Hepatocyte (in vitro differentiated cells): ENCODE measurements at places on chromosomes 2 and 18.
A peak's percentile ranks its signal among the peaks of the same experiment; 100 is the strongest.

DNA sequence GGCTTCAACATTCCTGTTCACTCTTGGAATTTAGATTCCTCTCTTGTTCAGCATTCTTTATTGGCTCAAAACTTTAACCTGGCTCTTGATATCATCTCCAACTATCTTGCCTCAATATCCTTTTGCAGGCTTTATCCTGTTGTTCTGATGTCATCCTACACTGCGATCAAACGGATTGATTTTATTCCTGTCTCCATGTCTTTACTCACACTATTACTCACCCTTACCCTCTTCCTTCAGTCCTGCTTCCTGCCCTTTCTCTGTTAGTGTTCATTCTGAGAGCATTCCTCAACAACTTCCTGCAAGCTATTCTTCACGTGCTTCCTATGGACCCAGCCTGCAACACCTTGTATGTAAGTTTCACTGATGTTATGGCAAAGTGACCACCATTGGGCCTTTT lies 264.7 kb downstream of the RNF152 start:
- H3K27me3 ChIP-seq, result no peaks in the 10 kb centered on the region
- no peak overlapping the region for H3K4me3 ChIP-seq
- no peaks in the 10 kb centered on the region for H3K4me1 ChIP-seq
- H3K36me3 ChIP-seq, result no peaks in the 10 kb centered on the region

DNA sequence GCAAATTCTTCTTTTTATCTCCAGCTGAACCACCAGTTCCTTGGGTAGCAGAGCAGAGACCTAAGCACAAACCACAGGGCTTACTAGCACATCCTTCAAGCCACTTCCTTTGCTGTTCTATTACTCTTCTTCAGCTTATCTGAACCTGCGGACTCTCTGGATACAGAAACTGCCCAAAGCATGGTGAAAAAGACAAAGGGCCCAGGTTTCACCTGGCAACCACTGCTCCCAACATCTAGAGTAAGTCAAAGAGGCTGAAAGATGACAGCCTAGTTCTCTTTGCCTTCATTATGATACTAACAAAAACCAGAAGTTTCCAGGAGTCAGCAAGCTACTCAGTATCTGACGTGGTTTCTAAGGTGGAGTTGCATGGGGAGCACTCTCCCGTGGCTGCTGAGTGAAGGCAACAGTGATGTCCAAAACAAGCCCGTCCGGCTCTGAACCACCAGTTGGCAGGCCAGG lies 43.4 kb downstream of the KANSL3 start:
- no peak for DNase-seq
- H3K4me3 ChIP-seq, result no peak overlapping the region
- no peaks in the 10 kb centered on the region for H3K36me3 ChIP-seq

DNA sequence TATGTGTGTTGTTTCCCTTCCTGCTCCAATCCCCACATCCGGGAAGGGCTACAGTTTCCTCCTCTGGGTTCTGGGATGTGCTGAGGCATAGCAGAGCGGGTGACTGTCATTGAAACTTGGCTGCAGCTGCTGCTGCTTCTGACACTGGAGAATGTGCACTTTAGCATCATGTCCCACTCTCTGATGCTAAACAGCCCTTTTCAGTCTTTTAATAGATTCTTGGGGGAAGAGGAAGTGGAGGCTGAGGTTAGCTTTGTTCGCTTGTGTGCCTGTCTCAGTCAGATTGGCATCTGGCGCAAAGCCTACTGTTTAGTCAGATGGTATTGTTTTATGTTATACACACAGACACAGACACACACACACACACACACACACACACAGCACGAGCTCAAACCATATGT lies 136.5 kb upstream of the RND3 start:
- H3K27me3 ChIP-seq, result no peaks in the 10 kb centered on the region
- no peak overlapping the region for H3K4me3 ChIP-seq

- no peaks in the 10 kb centered on the region for H3K4me1 ChIP-seq
- no peak overlapping the region for H3K27ac ChIP-seq
- H3K4me3 ChIP-seq, result no peak overlapping the region
- H3K36me3 ChIP-seq, result no peaks in the 10 kb centered on the region
- no peak for DNase-seq
These were observed 362.2 kb upstream of the KCNH7 start for GRCh38 chr2:163200741-163201140.

DNA sequence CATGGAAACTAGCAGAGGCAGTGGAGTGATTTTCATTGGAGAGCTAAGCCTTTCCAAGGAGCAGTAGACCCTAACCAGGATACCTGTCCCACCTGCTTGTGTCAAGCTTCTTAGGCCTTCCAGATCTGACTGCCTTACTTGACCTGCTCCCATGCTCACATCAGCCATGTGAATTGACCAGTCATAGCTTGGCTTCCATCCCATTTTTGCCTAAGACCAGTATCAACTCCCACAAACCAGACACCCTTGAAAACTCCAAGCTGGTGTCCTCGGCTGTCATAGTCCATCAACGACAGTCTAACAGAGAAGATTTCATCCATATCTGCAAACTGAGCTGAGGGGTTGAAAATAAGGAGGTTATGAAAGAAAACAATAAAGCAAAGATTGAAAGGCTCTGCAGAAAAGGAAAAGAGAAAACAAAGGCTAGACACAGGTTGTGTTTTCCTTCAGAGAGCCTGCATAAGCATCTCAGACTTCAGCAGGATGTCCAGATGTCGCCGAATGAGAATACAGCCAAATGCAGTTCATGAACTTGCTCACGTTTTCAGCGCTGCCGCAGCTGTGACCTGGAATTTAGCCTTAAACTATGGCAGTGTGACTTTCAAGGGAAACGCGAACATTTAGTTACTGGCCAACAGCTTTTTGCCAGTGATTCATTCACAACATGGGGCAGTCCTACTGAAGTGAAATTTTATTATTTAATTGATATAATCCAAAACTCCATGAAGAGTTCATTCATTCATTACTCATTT lies 868.1 kb upstream of the ID2 start:
- H3K4me3 ChIP-seq, result no peak overlapping the region
- H3K27me3 ChIP-seq, result no peaks in the 10 kb centered on the region

DNA sequence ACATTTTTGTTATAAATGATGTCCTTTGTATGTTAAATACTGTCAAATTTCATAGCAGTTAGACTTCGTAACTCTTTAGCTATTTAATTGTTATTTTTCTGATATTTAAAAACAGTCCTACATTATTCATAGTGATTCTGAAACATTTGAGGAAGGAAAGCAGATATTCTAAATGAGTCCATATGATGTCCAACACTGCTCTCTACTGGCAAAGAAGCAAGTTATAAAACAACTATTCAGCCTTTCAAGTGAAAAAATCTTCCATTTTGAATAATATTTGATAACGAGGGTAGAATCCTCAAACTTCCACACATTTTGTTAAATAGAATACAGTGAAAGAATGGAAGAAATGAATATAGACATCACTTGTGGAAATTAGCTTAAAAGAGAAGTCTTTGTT lies 220.8 kb downstream of the GULP1 start:
- peak; percentile 52 for DNase-seq
- H3K27ac ChIP-seq, result no peak overlapping the region
- no peaks in the 10 kb centered on the region for H3K27me3 ChIP-seq
- H3K4me3 ChIP-seq, result no peak overlapping the region

DNA sequence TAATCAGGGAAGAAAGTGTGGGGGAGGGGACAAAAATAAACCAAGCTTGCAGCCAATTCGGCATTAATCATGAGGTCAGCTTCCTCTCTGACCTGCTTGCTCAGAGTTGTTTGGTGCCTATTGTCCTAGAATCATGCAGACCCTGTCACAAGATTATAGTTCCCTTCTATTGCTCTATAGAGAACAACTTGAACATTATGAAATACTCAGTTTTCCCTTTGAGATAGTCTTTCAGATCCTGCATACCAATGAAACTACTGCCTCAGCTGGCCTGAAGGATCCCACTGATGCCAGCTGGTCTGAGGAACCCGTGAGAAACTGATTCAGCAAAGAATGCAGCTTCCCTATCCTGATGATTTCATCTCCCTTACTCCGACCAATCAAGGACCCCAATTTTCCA lies 955 bp upstream of the BBS5 start:
- no peaks in the 10 kb centered on the region for H3K36me3 ChIP-seq
- no peak for DNase-seq
- H3K27me3 ChIP-seq, result no peaks in the 10 kb centered on the region
- no peak overlapping the region for H3K4me3 ChIP-seq

- DNase-seq, result no peak
- no peaks in the 10 kb centered on the region for H3K27me3 ChIP-seq
- H3K4me3 ChIP-seq, result no peak overlapping the region
- H3K27ac ChIP-seq, result peak overlapping the region; percentile 24
- peaks cover 15% of the 10 kb centered on the region for H3K4me1 ChIP-seq
These were observed 118.4 kb upstream of the CTNNA2 start for GRCh38 chr2:79394485-79394859.

DNA sequence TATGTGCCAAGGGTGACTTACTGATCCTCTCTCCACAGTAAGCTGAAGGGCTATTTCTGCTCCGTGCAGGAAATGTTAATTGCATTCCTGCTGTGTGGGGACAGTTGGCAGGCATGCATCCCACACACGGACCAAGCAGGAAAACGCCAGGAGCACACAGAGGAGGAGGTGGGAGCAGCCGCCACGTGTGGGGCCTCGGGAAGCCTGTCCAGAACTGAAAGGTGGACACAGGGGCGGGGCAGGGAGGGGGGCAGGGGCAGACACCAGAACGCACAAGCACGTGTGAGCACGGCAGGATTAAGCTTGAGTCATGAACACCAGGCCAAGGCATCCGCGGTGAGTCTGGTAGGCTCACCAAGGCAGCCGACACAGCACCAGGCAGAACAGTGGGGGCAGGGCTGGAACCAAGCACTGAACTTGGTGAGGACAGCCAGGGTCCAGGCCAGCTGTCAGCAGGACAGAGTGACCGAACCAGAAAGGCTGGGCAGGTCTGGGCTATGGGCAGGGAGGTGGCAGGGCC lies 177.1 kb downstream of the EIPR1 start:
- H3K4me1 ChIP-seq, result no peaks in the 10 kb centered on the region
- no peaks in the 10 kb centered on the region for H3K36me3 ChIP-seq
- H3K27ac ChIP-seq, result no peak overlapping the region
- H3K4me3 ChIP-seq, result no peak overlapping the region
- DNase-seq, result no peak

DNA sequence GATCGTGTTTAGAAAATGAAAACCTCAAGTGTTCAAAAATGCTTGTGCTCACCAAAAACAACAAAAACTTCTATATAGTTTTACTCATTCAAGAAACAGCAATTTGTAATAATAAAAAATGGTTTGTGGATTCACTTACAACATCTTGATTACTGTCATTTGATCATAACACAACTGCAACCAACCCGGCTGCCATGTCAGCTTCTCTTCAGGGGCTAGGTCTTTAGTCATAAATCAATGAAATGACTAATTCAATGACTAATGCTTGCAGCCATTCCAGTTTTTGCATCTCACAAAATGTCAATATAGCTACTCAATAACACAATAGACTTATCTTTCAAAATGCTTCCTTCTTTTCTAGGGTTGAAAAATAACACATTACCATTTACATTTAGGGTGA lies 128.0 kb downstream of the OLA1 start:
- no peaks in the 10 kb centered on the region for H3K4me1 ChIP-seq
- DNase-seq, result no peak
- H3K4me3 ChIP-seq, result no peak overlapping the region

GRCh38 chr2:5537180-5537688 lies 154.9 kb upstream of the SOX11 start:
- H3K27me3 ChIP-seq, result no peaks in the 10 kb centered on the region
- H3K4me1 ChIP-seq, result peaks cover 21% of the 10 kb centered on the region
- peak overlapping the region; percentile 37 for H3K27ac ChIP-seq
- DNase-seq, result no peak
- H3K36me3 ChIP-seq, result no peaks in the 10 kb centered on the region

- H3K36me3 ChIP-seq, result no peaks in the 10 kb centered on the region
- DNase-seq, result peak; percentile 91
- peak overlapping the region; percentile 39 for H3K27ac ChIP-seq
- no peak overlapping the region for H3K4me3 ChIP-seq
- H3K4me1 ChIP-seq, result peaks cover 5% of the 10 kb centered on the region
- H3K27me3 ChIP-seq, result no peaks in the 10 kb centered on the region
These were observed 39.9 kb upstream of the DARS1 start for GRCh38 chr2:136025057-136025973.

DNA sequence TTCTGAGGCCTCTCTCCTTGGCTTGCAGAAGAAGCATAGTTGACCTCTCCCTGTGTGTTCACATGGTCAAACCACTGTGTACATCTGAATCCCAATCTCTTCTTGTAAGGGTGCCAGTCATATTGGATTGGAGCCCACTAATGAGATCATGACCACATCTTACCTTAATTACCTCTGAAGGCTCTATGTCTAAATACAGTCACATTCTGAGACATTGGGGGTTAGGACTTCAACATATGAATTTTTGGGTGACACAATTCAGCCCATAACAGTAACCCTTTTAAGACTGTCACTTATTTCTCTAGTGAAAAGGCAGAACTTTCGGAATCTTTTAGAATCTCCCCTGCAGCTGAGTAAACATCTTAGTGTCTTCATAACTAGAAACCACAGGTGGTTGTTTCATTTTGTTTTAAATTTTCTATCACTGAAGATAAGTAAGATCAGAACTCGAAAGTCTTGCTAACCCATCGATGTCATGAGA lies 33.3 kb downstream of the BMP10 start:
- no peaks in the 10 kb centered on the region for H3K4me1 ChIP-seq
- no peaks in the 10 kb centered on the region for H3K36me3 ChIP-seq
- H3K27ac ChIP-seq, result no peak overlapping the region
- H3K27me3 ChIP-seq, result no peaks in the 10 kb centered on the region
- DNase-seq, result no peak

- no peak overlapping the region for H3K27ac ChIP-seq
- H3K27me3 ChIP-seq, result no peaks in the 10 kb centered on the region
These were observed 226.7 kb upstream of the PKDCC start for GRCh38 chr2:41821167-41821566.

- H3K4me1 ChIP-seq, result peaks cover 16% of the 10 kb centered on the region
- no peak overlapping the region for H3K27ac ChIP-seq
- no peak for DNase-seq
- no peak overlapping the region for H3K4me3 ChIP-seq
- no peaks in the 10 kb centered on the region for H3K36me3 ChIP-seq
These were observed 51.4 kb downstream of the VSNL1 start for GRCh38 chr2:17591846-17592245.

DNA sequence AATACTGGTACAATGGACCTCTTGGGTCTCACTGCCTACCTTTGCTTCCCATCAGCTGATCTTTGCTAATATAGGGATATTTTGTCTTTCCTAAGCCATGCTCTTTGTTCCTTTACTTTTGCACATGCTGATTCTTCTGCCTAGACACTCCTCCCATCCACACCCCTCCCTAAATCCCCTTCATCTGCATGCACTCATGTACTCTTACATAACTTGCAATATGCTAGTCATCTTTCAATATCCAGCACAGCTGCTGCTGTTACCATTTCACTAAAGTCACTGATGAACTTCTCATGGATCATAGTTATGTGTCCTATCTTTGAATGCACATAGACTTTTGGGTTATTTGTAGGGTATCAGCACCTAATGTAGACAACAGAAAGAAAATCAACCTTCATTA lies 18.5 kb upstream of the DTNA start:
- H3K36me3 ChIP-seq, result no peaks in the 10 kb centered on the region
- H3K27ac ChIP-seq, result no peak overlapping the region
- DNase-seq, result no peak
- peaks cover 22% of the 10 kb centered on the region for H3K4me1 ChIP-seq
- no peak overlapping the region for H3K4me3 ChIP-seq
